ENCODE measurements at places on chromosomes 11 and 22.

DNA sequence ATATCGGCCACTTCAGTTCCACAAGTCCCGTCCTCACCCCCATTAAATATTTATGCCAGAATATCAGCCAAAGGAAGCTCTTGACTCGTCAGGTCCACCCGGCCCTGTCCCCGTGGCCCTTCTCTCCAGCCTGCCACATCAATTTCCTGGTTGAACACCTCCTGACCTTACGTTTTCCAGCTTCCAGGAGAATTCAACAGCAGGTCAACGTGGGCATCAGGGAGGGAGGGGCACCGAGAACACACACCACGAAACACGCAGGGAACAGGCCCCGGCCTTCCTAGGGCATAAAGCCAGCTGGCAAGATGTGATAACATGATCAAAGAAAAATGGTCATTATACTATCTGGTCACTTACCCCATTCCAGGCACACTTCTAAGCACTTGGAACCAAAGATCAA, 15.3 kb downstream of the SULT4A1 start:
- DNase-seq, result no peak

GRCh38 chr11:3345736-3346135, 33.2 kb downstream of the ZNF195 start:
- DNase-seq, result no peak

- no peak for DNase-seq
These were observed 15.5 kb upstream of the INSC start for GRCh38 chr11:15099267-15099666.

GRCh38 chr22:17953147-17953546, 71.2 kb downstream of the MICAL3 start:
- DNase-seq, result no peak

DNA sequence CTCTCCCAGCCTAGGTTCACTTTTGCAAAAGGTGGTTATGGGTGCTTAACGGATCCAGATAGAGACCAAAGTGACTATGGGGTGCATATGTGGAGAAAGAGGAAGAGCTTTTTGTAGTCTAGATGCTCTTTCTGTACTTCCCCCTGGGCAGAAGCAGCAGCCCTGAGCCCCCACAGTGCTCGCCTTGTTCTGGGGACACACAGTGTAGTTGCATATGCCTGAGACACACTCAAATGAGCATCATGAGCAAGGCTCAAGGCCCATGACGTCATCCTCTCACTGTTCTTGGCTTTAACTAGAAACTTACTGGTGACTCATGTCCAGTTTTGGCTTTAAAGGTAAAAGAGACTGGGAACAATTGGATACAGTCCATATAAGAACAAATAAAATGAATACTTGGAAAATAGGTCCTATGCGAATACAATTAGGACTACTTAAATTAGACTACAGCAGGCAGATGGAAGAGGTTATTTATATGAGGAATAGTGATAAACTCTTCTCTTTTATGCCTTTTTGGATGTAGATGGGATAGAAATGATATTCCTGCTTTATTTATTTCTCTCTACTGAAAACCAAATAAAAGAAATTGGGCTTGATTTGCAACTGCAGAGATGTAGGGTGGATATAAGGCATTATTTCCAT, 20.1 kb upstream of the PEX26 start:
- no peak for DNase-seq

DNA sequence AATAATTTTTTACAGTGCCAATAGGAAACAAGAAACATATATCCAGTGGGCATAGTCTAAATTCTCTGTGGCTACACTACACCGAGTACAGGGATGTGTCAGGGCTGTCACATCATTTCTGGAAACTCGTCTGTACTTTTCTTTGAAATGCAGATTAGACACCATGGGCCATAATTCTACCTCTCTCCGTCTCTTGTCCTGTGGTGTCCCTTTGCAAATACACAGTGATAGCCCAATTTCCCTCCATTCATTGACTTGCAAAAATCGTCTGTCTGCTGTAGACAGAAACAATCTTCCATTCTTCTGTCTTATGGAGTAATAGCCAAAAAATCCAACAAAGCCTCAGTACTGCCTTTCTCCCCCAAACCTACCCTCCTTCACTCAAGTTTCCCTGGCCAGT, 487.1 kb upstream of the ANO3 start:
- DNase-seq, result no peak

- no peak for DNase-seq
These were observed 8.6 kb downstream of the OR51T1 start for GRCh38 chr11:4890279-4890678.

DNA sequence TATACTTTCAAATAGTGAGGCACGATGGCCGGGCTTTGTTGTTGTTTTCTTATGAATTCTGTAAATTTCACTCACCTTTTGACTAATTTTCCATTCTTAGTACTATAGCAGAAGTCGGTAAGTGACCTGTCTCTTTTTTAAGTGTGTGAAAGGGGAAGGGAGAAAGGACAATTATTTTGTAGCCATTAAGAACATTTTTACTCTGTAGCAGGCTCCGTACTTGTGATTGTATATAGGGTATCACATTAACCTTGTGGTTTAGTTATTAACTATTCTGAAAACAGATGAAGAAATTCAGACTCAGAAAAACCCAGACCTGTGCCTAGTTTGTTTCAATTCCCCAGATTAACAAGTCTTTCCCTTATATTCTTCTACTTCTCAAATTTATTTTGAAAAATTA, 78.7 kb downstream of the CASP12 start:
- no peak for DNase-seq

DNA sequence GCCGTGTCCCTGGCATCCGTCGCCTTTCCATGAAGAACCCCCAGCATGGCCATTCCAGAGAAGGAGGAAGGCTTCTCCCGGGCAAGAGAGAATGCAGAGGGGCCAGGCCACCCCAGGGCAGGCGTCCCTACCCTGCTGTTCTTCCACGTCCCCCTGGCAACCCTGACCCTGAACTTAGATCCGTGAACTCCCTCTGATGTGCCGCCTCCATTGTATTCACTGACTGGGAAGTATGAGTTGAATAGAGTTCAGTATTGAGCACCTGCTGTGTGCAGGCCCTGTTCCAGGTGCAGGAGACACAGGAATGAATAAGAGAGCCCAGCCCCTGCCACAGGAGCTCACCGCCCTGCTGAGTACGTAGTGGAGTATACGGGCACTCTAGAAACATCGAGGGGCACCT, 29.1 kb upstream of the RELT start:
- DNase-seq, result no peak

DNA sequence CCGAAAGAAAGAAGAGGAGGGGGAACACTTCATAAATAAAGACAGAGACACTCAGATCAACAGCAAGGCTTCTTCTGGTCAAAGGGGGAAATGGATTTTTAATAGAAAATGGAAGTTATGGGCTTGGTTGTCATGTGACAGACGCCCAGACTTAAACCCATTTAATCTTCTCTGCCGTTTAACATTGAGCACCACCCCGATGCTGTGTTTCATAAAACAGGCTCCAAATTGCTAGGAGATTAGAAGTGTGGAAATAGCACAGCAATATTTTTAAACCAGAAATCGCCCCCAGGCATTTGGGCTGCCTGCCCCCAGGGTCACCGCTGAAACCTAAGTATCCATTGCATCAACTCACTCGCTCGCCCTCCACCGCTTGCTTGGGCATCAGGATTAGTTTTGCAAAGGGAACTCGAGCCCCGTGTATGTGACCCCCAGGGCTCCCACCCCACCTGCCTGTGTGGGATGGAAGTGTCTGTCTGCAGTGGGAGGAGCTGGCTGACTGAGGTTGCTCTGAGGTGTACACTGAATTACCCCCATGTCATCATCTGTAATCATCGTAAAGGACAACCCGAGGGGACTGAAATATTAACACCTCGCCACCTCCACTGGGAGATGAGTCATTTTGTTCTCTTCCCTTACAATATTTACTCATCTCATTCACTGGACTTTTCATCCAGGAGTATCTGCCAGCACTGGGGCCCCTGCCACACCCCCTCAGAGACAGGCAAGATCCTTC, 10.7 kb downstream of the DSCAML1 start:
- DNase-seq, result no peak

- DNase-seq, result no peak
These were observed 29.3 kb downstream of the KIAA0930 start for GRCh38 chr22:45211435-45211834.

DNA sequence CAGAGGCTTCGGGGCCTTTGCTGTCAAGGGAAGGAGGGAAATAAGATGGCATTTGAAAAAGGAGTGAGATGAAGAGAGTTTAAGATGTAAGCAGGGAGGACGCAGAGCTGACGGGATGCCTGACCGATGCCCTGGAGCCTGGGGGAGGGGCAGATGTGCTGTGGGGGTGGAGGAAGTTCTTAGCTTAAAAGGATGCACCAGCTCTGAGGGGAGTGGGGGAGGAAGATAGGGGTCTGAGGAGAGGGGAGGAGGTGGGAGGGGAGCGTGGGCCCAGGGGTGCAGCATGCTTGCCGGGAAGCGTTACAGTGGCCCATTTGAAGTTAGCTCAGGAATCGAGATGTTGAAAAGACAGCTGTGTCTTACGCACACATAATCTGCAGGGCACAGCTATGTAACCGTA, 56.3 kb downstream of the RPS6KA4 start:
- no peak for DNase-seq

GRCh38 chr11:57776031-57776521, 14.5 kb downstream of the CTNND1 start:
- no peak for DNase-seq

- no peak for DNase-seq
These were observed 8.0 kb downstream of the IL10RA start for GRCh38 chr11:117993988-117994745.
